ENCODE measurements at places on chromosomes 7 and 10. TPM values are rescaled to one million over a fixed set of nuclear protein-coding genes. Genes with fewer than 3 reads are reported as not detected.
A peak's percentile ranks its signal among the peaks of the same experiment; 100 is the strongest.

COPS6 gene
- 75.2 TPM for total RNA-seq

MAP3K8 gene
- 0.67 TPM for total RNA-seq

COL17A1 gene
- 0.45 TPM for total RNA-seq

SEMA3E gene
- 6.8 TPM for total RNA-seq

TDRD1 gene
- total RNA-seq, result not detected

BTAF1 gene
- total RNA-seq, result 24.6 TPM

SLC26A5 gene
- total RNA-seq, result not detected

PUS7 gene
- total RNA-seq, result 44.9 TPM

- DNase-seq, result no peak
Measured at GRCh38 chr10:12181065-12181775, 14.5 kb downstream of the NUDT5 start.

GRCh38 chr7:148729984-148730733, 31.5 kb downstream of the CUL1 start:
- DNase-seq, result no peak

- no peak for DNase-seq
Measured at GRCh38 chr7:138468244-138469123, 8.4 kb downstream of the TRIM24 start.

GRCh38 chr10:17206210-17206709, 4.8 kb upstream of the TRDMT1 start:
- DNase-seq, result peak; percentile 52

DNA sequence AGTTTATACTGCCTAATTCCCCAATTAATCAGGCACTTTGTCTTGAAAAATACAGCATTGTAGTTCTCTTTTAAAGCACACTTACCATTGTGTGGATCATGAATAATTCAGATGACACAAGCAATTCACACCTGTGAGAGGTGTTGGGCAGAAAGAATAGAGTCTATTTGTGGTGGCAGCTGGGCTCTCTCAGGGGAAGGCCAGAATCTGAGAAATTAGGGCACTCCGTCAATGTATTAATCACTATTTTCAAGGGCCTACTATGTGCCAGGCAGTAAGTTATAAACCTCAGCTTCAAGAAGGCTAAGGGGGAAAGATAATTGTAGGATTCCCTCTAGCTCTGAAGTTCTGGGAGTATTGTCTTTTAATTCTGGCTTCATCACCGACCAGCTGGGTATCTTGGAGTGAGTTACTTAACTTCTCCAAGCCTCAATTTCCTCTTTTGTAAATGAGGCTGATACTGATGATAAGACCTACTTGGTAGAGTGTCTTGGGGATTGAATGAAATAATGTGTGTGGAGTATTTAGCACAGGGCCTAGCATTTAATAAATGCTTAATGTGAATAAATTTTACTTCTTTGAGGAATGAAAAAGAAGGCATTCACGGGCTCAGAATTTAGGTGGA, 2.5 kb downstream of the CHN2 start:
- DNase-seq, result no peak

DNA sequence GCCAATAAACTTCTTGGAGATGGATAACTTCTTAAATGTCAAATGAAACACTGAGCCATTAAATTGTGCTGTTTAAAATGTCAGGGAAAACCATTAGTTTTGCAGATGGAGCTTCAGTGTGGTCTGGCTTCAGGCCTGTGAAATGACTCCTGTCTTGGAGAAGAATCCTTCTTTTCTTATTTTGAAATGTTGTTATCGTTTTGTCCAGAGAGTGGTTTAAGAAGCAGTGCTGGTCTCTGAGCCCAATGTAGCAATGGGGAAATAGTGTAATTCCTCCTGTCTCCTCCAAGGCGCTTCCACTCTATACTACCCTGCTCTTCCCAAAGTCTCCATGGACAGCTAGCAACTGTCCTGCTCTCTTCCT, 177.6 kb downstream of the REEP3 start:
- no peak for DNase-seq
